ENCODE measurements at places on chromosomes 3 and 15.

- DNase-seq = no peak
These were observed 16.1 kb upstream of the DCBLD2 start for GRCh38 chr3:98917608-98918007.

DNA sequence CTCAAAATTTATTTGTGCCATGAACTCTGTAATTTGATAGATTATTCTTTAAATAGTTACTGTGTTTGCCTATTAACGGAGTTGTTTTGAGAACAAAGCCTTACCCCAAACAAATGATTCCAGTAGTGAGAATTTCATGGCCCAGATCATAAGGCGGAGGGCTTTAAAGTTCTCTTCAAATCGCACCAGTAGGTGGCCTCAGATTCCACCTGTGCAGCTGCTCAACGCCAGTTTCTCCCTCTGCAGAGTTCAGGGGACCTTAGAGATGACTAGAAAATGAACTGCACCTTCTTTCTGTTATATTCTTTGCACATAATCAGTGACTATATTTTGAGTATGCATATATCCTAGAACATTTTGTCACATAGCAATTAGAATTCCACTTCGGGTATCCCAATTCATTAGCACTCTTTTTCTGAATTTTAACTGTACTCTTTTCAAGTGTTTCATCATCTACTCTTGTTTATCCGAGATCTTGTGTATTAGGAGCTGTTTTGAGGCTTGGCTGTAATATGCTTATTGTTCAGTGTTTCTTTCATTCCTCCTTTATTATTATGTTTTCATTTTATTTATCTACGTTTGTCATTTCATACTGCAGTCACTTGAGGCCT, 232.6 kb upstream of the CHRM5 start:
- DNase-seq = peak; percentile 56

GRCh38 chr3:150545419-150546225, 674 bp downstream of the SERP1 start:
- DNase-seq = peak; percentile 19

DNA sequence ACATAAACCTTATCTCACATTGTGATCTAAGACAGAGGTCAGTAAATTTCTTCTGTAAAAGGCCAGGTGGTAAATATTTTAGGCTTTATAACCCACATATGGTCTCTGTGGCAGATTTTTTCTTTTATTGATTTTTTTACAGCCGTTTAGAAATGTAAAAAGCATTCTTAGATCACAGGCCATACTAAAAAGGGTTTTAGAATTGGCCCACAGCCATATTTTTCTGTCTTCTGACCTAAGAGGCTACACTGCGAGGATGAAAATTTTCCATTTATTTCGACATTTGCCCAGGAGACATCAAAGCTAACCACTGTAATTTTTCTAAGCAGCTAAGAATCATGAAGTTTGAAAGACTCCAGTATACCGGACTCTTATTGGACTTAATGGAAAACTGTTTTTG, 377.2 kb upstream of the SGO1 start:
- no peak for DNase-seq

- DNase-seq = no peak
These were observed 5.2 kb upstream of the HHATL start for GRCh38 chr3:42707620-42708355.

DNA sequence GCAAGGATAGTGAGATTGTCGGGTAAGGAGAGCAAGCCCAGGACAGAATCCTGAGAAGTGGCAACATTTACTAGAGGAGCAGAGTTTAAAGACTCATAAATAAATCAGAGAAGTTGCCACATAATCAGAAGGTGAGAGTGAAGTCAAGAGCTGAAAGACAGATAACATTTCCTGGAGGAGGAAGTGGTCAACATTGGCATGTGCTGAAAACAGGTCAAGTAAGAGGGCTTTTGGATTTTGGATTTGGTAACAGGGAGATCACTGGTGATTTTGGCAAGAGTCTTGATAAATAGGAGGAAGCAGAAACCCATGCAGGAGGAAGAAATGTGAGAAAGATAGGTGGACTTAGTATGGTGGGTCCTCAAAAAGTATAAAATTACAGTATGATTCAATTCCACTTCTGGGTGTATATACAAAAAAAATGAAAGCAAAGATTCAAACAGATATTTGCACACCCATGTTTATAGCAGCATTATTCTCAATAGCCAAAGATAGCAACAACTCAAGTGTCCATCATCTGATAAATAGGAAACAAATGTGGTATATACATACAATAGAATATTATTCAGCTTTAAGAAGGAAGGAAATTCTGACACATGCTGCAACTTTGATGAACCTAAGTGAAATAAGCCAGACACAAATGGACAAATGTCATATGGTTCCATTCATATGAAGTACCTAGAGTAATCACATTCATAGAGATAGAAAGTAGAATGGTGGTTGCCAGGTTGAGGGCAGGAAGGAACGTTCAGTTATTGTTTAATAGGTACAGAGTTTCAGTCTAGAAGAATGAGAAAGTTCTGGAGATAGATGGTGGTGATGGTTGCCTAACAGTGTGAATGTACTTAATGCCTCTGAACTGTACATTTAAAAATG, 27.3 kb upstream of the MBNL1 start:
- DNase-seq = peak; percentile 82

- DNase-seq = no peak
These were observed 211.4 kb upstream of the ZNF385D start for GRCh38 chr3:21962456-21962855.

GRCh38 chr15:64703632-64703959, 71.8 kb downstream of the RBPMS2 start:
- no peak for DNase-seq

GRCh38 chr3:70728311-70728710, 415.9 kb upstream of the MDFIC2 start:
- DNase-seq = no peak

GRCh38 chr3:1380926-1381646, 288.3 kb downstream of the CNTN6 start:
- peak; percentile 9 for DNase-seq

GRCh38 chr3:32872487-32873382, 54.9 kb downstream of the TRIM71 start:
- DNase-seq = no peak

DNA sequence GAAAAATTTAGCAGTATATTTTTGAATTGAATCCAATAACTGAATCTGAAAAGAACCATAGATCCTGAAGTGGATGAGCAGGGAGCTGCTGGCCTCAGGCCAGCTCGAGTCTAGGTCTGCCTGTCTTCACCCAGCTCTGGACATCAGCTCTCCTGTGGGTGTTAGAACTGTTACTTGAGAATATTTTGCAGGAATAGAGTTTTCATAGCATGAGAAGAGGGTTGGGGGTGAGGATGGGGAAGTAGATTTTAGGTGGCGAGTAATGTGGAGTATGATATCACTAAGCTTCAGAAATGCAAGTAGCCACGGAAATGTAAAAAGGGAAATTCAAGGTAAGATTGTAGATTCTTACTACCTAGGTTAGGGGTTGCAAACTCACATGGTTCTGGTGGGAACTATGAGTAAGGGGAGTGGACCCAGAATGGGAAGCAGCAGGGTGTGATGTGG, 6.2 kb downstream of the RAB8B start:
- DNase-seq = peak; percentile 41

DNA sequence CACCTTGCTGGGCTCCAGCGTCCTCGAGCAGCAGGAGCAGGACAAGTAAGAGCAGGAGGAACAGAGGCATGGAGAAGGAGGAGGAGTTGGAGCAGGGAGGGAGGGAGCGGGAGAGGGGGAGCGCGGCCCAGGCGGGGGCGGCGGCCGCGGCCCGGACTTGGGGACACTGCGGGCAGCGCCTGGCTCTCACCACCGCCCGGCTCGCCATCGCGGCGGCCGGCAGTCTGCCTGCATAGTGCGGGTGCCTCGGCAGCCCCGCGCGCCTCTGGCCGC, 440 bp downstream of the DCBLD2 start:
- DNase-seq = peak; percentile 51

DNA sequence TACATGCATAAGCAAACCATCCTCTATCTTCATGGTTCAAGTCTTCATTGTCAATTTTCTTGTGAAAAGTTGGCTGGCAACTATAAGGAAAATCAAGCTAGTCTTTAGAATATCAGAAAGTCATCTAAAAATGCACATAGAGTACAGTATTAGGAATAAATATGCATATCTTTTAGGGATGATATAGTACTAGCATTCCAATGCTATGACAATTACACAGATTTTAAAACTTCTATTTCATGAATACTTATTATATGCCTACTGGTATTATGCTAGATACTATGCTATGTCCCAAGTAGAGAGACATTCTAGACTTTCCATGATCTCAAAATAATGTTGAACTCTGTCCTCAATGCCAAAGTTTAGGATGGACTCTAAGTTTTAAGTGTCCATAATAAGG, 81.3 kb upstream of the NAALADL2 start:
- DNase-seq = no peak

GRCh38 chr15:57146506-57147201, 228.2 kb downstream of the TCF12 start:
- peak; percentile 61 for DNase-seq

DNA sequence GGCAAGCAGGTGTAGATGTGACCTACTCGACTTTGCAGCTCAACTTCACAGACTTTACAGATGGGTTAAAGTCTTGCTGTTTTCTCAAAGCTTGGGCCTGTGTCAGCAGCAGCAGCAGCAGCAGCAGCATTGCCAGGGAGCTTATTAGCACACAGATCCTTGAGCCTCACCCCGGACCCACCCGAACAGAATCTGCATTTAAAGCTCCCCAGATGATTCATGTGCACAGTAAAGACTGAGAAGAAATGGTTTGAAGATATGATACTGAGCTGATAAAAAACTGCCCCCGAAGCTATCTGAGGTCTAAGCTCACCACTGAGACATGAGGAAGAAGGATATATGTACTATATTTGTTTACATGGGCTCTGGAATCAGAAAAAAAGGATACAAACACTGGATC, 231.7 kb downstream of the ARPP21 start:
- no peak for DNase-seq

DNA sequence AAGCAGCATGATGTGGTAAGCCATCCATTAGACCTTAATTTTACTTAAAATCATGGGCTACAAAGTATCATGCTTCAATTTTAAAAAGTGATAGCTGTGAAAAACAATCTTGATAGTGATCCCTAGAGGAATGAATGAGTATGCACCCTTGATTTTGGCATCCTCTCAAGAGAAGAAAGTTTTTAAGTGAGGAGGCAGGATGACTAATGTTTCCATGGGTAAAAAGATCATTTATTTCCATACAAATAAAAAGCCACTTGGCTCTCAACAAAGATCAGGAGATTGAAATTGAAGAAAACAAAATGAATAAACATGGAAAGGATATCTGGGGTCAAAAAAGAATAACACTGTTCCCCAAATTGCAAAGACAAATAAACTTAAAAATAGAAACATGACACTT, 305.4 kb downstream of the MEX3B start:
- DNase-seq = no peak

DNA sequence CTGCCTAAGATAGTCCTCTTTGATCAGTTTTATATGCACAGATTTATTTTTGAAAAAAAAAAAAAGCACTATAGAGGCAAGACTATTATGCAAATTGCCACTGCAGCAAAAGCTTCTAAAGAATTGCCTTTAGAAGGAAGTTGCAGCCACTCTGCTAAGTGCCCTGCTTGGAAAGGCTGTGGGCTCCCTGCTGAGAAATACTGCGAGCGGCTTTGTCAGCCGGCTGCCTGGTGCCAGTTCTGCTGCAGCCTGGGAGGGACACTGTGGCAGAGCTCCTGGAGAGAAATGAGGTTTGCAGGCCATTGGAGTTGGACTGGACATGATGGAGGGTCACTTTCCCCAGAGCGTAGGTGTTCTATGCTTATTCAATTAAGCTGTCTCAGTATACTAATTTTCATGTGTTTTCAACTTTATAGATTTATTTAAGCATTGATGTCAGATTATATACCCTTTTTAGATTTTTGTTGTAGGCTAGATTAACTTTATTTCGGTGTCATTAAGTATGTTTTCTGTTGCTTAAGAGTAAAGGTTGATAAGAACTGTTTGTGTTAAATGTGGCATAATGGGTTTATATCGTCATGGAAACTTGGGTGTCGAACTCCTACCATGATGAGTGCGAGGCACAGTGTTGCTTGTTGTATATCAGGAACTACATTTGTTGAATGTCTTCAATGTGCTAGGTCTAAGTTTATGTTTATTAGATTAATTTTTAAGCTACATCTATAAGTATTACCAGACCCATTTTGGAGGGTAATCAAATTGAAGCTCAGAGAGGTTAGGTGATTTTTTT, 6.6 kb downstream of the MAP2K5 start:
- DNase-seq = peak; percentile 78

DNA sequence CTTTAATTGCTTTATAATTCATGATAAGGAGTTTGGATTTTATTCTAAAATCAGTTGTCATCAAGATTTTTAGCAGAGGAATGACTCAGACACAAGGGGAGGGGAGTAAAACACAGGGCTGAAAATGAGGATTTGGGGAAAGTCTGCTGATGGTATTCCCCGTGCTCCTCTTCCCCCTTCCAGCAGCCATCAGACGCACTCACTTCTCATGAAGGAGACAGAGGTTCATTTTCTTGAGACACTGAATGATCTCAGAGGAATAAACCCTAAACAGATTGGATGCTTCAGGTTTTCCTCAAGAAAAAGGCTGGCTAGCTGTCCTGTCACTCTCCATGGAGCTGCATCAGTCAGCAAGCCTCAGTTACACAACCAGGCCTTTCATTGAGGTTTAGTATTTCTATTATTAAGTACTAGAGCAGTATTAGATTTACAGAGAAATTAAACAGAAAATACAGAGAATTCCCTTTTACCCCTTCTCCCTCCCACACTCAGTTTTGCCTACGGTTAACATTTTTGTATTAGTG, 166.4 kb downstream of the C3orf70 start:
- DNase-seq = no peak

DNA sequence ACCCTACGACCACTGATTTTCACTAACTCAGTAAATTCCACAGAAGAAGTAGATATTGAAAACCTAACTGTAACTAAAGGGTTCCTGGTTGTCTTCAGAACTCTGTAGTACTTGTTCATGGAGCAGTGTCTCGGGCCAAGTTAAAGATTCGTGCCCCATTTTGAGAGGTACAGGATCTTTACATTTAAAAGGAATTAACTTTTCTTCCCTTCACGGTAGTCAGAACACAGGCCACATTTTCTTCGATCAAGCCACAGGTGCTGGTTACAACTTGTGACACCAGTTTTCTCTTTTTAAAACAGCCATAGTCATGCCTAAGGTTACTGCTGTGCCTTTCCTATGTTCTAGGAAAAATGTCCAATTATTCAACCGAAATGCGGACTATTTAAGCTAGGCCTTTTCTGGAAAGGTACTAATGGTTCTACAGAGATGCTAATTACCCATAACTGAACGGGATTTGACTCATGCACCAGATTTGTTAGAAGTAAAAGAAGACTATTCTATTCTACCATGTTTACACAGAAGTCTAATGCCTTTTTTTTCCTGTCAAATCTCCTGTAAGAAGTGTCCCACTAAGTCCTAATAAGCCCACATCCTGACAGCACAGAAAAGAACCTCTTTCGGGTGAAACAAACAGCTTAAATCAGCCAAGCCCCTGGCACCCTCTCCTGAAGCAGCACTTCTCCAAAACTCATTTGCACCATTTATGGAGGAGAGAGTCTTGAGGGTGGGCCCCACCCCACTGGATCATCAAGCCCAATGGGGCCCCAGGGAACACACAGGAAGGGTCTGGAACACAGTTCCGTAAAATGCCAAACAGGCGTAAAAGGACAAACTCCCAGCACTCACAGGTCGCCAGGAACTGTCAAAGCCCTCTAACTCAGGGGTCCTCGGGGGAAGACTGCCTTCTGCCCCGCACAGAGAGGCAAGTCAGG, 1.9 kb downstream of the LRIG1 start:
- no peak for DNase-seq

- peak; percentile 14 for DNase-seq
These were observed 570 bp upstream of the NEDD4 start for GRCh38 chr15:55993804-55994560.
